ENCODE measurements at places on chromosomes 2 and 18.

DNA sequence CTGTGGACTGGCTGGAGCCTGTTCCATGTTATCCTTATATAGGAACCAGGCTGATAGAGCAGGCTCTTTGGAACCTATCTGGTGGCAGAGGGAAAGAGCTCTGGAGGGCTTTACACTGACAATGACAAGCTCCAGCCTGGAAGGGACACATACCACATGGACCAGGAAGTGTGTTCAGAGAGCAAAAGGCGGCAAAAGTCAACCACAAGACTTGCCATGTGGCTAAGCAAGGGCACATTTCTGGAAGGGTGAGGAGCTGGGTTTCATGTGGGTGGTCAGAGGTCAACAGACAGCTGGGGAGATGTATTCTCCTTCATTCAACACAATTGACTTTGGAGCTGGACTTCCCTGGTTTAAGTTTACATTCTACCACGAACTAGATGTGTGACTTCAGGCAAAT, 325.2 kb downstream of the DYSF start:
- DNase-seq: no peak

DNA sequence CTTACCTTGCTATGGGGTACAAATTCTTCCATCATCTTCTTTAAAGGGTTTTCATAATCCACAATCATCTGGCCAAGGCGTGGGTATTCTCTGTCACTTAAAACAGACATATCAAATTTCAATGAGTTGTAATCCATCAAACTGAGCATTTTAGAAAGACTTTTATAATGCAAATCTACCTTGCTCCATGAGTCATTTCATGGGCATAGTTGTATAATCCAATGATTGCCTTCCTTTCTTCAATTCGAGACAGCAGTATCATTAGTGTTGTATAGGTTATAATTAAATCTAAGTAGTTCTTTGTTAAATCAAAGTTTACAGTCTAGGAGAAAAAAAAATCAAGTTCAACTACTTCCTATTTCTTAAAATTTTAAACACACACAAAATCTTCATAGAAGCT, 36.3 kb downstream of the NCKAP1 start:
- no peak for DNase-seq

- DNase-seq: peak; percentile 44
These were observed 22.0 kb downstream of the SAG start for GRCh38 chr2:233329489-233330135.

DNA sequence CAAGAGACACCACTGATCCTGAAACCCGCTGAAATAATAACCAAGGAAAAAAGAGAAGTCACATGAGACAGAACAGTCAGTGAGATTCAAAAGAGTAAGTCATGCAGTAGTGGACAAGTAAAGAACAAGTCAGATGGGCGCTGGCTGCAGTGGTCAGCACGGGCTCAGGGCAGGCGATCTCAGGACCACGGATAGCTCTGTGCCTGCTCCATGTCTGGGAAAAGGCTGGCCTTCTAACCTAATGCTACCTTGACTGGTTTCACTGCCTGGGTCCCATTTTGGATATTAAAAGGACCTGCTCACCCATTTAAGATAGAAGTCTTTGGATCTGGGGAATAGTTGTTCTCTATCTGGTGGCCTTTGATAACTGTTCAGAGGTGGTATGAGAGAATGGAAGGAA, 61.7 kb upstream of the LCLAT1 start:
- peak; percentile 61 for DNase-seq

DNA sequence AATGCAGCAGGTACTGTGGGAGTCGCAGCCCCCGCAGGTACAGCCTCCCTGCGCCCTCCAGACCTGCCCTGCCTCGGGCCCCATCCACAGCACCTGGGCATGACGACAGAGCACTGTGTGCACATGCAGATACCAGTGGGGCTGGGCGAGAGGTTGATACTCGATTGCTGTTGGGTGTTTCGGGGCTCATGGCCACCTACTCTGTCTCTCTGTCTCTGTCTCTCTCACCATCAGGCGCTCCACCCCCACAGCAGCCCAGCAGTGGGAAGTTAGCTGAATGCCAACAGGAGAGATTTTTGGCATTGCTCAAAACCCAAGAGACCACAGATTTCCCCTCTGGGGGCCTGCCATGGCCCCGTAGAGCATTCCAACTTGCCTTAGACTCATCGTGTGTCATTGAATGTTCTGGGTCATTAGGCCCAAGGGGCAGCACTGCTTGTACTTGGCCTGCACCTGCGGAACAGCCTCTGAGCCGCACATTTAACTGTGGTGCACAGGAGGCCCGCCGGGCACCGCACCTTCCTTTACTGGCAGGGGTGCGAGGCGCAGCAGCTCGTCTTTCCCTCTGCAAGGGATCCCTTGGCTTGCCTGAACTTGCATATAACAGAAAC, 18.8 kb downstream of the KCNIP3 start:
- DNase-seq: no peak

- peak; percentile 21 for DNase-seq
These were observed 423.5 kb upstream of the FANCL start for GRCh38 chr2:58664523-58665151.

DNA sequence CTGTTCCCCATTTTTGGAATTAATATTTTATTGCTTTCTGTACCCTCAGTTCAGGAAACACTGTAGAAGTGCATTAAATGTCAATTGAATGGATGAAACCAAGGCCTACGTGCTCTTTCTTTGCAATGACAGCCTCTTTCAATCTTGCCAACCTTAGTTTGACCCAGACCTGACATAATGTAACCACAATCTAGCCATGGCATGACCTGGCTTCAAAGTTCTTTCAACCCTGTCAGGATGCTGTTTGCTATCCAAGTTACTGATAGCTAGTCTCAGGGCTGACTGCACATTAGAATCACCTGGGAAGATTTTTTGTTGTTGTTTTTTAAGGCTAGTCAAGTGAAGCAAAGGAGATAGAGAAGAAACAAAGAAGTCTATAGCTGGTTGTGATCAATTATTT, 190.9 kb upstream of the PKDCC start:
- DNase-seq: no peak

GRCh38 chr2:197673106-197673505, 2.3 kb downstream of the RFTN2 start:
- DNase-seq: peak; percentile 10

DNA sequence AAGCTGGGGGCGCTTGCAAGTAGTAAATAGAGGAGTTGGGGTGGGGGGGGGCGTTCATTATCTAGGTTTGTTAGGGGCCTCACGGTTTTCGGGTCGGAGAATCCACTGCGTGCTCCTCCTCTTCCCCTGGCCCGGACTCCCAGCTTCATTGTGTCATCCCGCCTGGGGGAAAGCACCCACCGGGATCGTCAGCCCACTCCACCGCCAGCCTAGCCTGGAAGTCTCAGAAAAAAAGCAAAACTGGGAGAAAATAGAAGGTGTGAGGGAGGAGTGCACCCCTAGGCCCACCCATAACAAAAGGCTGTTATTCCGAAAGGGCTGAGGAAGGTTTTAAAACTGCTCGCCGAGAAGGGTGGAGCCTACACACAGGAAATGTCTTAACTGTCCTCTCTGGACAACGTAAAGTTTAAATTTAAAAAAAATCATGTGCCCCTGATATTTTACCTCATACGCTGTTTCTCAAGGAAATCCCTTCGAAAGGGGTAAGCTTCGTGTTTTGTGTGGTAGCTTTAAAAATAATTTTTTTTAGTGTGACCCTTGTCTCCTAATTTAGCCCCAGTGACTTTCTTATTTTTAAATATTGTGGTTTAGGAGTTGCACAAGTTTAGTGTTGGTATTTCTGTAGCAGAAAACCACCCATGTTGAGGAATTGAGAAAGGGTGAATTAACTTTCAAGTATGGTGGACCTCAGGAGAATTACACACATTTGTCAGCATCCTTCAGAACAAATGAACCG, 104.2 kb downstream of the SPTBN1 start:
- DNase-seq: no peak

DNA sequence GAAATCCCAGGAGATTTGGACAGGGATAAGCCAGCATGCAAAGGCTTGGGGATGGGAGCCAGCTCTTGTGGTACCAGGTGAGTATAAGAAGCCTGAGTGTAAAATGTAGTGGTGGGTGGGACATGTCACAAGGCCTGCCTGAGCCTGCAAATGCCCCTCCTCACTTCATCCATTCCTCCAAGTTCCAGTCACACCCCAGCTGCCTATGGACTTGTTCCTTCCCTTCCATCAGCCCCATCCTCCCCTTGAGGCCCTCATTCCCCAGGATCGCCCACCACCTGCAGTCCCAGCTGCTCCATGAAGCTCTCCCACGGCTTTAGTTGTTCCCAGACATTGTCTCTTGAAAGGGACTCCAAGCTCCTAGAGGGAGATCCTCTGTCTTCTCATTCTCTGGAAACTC, 81.5 kb downstream of the MARCO start:
- DNase-seq: no peak

DNA sequence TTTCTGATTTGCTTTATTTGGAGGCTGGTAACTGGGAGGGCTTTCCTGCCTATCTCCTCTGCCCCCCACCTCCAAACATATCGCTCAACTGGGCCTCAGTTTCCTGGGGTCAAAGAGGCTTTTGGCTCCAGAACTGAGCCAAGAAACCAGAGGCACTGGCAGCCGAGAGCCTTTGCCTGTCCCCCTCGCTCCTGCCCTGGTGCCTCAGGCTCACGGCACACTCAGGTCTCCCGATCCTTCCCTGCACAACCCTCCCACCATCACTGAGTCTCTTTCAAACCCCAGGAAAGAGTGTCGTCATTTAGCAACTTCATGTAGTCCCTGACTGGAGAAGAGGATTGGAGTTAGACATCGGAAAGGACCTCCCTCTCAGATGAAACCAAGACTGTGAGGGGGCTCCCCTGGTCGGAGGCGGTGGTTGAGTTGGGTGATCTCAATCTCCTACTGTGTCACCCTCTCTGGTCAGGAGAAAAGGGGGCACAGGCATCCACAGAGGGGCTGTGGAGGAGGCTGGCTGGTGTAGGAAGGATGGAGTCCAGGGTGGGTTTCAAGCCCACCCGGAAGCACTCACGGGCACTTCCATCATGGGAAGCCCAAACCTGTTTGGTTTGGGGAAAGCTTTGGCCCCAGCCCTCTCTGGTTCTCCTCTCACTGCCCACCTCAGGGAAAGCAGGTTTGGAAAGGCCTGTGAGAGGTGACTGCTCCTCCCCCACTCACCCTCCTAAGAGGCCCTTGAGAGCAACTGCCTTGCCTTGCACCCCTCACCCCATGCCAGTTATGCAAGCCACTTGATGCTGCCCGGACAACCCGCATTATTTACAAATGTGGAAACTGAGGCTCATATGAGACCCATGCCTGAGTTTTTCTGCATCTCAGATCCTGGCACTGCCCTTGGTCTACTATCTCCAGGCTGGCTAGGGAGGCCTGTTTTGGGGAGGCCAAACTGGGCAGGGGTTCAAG, 62.3 kb downstream of the TNS1 start:
- no peak for DNase-seq

- no peak for DNase-seq
These were observed 194.9 kb upstream of the SPOPL start for GRCh38 chr2:138306626-138307025.

DNA sequence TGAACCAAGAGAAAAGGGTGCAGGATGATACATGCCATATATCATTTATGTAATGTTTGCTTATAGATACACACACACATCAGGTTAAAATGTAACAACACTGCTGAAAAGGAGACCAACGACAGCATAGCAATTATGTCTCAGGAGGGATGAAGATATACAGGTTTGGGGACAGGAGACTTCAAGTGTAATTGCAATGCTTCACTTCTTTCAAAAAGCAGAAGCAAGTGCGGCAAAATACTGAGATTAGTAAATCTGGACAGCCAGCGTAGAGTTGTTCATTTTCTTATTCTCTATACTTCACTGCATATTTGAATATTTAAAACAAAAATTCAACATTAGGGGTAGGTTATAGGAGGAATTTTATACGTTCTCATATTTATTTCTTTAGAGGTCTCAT, 87.2 kb downstream of the L3MBTL4 start:
- no peak for DNase-seq

- no peak for DNase-seq
These were observed 309.5 kb downstream of the FBXO15 start for GRCh38 chr18:73838107-73838506.

GRCh38 chr18:21099442-21099841, 12.2 kb downstream of the ROCK1 start:
- no peak for DNase-seq

GRCh38 chr2:175049661-175050060, 44.5 kb upstream of the CHN1 start:
- DNase-seq: no peak

- no peak for DNase-seq
These were observed 30.6 kb downstream of the FAM178B start for GRCh38 chr2:96955762-96956161.

DNA sequence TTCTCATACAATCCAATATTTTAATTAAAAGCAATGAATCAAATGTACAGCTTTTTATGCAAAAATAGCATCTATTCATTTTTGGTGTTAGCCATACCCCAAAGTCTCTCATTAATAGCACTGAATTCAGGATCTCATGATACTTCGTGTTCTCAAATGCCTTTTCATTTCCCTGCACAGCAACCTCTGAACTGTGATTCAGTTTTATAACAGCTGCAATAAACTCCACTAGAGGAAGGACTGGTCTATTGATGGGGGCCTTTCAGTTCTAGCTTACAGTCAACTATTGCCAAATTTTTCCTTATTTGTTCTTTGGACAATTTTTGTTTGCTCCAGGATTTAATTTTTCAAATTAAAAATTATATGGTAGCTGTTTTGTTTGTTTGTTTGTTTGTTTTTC, 4.8 kb upstream of the TMEM87B start:
- no peak for DNase-seq

DNA sequence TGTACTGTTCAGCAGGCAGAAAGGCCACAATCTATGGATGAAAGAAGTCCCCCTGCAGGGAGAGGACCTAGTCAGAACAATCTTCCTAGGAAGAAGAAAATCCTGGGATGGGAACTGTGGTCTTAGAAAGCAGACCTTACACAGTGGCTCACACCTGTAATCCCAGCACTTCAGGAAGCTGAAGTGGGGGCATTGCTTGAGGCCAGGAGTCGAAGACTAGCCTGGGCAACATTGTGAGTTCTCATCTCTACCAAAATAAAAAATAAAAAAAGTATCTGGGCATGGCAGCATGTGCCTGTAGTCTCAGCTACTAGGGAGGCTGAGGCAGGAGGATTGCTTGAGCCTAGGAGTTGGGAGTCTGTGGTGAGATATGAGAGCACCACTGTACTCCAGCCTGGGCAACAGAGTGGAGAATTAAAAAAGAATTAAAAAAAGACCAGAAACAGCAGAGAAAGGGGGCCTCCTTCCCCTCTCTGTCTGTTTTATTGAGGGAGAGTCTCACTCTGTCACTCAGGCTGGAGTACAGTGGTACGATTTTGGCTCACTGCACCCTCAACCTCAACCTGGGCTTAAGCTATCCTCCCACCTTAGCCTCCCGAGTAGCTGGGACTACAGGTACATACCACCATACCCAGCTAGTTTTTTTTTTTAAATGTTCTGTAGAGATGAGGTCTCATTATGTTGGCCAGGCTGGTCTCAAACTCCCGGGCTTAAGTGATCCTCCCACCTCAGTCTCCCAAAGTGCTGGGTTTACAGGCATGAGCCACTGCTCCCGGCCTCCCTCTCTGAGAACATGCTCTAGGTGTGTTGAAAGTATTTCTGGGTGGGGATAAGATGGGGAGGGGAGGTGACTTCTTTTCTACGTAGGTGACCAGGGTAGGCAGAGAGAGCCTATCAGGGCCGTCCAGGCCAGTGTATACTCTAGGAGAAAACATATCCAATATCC, 7.4 kb downstream of the RHOB start:
- no peak for DNase-seq

GRCh38 chr2:165837122-165837521, 43.1 kb upstream of the GALNT3 start:
- DNase-seq: no peak

Data from dermis blood vessel endothelial cell (primary cell).